Activated T-cell treated with anti-CD3 and anti-CD28 coated beads, Interleukin-2, amount 50 U/mL, for 24 hours (primary cell): ENCODE measurements at places on chromosomes 12 and 14.

DNA sequence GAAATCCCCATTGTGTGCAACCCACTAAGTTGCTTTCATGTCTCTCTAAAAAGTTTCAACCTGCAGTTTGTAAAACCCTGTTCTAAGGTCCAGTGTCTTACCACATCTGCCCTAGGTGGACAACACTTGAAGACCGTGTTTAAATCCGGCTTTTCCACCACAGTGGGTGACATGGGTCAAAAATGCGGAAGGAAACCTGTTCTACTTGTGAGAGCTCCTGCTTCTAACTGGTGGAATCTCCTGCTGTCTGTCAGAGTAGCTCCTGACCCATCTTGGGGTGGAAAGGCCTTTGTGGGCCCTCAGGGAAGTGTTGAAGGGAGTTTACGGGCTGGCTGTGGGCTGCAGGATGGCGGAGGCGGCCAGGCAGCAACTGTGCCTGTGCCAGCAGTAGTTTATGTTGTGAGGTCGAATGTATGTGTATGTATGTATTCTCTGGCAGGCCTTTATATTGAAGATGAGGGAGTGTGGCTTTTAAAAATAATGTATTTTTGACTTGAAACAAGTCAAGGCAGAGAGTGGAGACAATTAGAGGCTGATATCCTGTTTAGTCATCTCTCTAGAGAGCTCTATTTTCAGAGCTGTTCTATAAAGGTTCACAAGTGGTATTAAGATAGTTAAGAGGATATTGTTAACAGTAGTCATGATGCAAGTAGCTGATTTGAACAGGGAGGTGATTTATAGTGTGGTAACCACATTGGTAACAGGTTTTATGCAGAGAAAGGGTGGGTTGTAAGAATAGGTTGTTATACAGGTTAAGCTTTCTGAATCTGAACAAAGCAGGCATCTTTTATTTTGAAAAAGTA, 67.0 kb downstream of the PRKCH start:
- peak; percentile 71 for DNase-seq

- DNase-seq = no peak
Observed at GRCh38 chr12:76919383-76920171, 40.8 kb upstream of the CSRP2 start.

- no peak for DNase-seq
Observed at GRCh38 chr12:52685406-52685890, 5.2 kb upstream of the KRT1 start.

- no peak for DNase-seq
Observed at GRCh38 chr14:97198813-97199212, 401.6 kb downstream of the VRK1 start.

- no peak for DNase-seq
Observed at GRCh38 chr14:39843881-39844280, 411.6 kb upstream of the FBXO33 start.

DNA sequence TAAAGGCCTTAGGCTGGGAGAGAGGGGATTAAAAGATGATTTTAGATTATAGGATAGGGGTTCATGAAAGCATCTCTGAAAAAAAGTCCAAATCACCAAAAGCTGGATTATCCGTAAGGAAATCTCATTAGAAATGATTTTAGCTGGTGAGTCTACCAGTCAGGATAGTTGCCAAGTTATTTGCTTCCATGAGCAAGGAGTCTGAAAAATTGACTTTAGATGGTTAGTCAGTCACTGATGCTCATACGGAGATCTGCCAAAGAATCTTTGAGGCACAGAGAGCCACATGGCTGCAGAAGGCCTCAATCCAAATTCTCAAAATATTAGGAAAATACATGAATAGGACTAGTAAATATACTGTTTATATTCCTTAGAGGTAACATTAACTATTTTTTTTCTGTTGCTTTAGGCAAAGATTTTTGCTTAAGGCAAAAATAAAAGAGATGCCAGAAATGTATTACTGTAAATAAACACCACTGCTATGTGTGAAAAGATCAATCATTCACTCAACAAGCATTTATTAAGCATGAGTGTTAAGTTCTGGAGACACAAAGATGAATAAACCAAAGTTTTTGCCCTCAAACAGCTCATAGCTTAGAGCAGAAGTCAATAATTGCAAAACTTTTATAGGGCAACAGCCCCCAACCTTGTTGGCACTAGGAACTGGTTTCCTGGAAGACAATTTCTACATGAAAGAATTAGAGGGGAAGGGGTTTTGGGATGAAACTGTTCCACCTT, 105.2 kb downstream of the BBS10 start:
- DNase-seq = no peak

DNA sequence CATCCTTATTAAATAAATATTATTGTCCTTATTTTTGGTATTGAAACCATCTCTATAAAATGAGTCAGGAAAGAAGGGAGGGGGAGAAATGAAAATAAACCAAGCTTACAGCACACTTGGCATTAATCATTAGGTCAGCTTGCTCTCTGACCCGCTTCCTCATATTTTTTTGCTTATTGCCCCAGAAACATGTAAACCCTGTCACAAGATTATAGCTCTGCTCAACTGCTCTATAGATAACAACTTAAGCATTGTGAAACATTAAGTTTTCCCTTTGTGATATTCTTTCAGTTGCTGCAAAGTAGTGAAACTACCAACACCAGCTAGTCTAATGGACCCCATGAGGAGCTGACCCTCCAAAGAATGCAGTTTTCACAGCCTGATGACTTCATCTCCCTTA, 819.5 kb downstream of the SLC16A7 start:
- DNase-seq = no peak
